ENCODE measurements at places on chromosomes 13 and 19.

- no peak for DNase-seq
Measured at GRCh38 chr13:35483761-35484160, 7.3 kb upstream of the MAB21L1 start.

- DNase-seq = no peak
Measured at GRCh38 chr13:37187105-37187504, 81.6 kb upstream of the CSNK1A1L start.

GRCh38 chr19:7927605-7928333 is 1.8 kb upstream of the CTXN1 start:
- DNase-seq = no peak

GRCh38 chr13:76289558-76289957 is 596.6 kb downstream of the KCTD12 start:
- DNase-seq = peak; percentile 49

GRCh38 chr19:42412661-42413076 is 14.5 kb downstream of the LIPE start:
- no peak for DNase-seq

DNA sequence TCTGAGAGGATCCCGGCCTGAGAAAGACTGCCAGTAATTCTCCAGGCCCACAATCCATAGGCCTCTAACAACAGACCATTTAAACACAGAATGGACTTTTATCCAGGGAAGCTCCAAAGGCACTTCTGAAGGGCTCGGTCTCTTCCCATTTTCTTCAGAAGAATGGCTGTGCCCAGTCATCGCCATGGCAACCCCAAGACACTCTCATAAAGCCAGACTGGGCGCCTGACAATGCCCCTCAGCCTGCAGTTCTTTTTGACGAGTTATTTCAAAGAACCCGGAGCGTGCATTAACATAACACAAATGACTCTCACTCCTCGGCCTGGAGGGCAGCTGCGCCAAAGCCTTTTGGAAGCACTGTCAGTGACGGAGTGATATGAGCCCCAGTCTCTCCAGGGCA is 61.0 kb downstream of the RASA3 start:
- DNase-seq = peak; percentile 32

GRCh38 chr19:6958791-6959190 is 62.4 kb downstream of the MBD3L2B start:
- DNase-seq = no peak

GRCh38 chr19:21621671-21622070 is 116.3 kb downstream of the ZNF429 start:
- no peak for DNase-seq

- DNase-seq = peak; percentile 78
Measured at GRCh38 chr13:39144941-39145533, 106.8 kb downstream of the NHLRC3 start.

DNA sequence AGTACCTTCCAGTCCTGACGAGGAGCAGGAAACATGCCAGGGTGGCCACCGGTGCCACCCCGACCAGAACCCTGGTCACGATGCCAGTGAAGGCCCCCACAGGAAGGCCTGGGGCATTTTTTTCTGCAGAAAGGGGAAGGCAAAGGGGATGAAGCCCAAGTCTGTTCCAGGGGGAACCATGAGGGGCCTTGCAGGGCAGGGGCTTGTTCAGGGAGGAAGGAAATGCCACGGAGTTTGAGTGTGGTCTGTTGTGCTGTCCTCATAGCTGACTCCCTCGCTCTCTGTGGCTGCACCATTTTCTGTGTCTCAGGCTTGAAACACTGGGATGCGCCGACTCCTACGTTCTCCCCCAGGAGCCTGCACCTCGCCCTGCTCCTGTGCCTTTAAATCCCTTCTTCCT is 27.5 kb upstream of the CEACAM1 start:
- no peak for DNase-seq

DNA sequence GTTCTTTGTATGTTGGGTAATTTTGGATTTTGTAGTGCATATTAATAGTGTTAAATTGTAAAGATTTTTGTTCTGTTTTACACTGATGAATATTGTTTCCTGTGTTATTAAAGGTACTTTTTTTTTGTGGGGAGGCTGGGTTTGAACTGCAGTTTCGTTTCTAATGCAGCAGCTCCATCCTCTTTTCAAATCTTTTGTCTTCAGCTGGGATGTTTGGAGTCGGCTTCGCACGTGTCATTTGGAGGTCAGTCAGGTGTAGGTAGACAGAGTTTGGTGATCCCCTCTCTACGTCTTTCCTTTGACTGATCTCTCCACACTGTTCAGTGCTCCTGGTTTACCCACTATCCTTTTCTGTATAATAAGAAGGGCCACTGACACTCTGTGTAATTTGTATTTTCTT is 30.3 kb downstream of the TDRD3 start:
- no peak for DNase-seq

DNA sequence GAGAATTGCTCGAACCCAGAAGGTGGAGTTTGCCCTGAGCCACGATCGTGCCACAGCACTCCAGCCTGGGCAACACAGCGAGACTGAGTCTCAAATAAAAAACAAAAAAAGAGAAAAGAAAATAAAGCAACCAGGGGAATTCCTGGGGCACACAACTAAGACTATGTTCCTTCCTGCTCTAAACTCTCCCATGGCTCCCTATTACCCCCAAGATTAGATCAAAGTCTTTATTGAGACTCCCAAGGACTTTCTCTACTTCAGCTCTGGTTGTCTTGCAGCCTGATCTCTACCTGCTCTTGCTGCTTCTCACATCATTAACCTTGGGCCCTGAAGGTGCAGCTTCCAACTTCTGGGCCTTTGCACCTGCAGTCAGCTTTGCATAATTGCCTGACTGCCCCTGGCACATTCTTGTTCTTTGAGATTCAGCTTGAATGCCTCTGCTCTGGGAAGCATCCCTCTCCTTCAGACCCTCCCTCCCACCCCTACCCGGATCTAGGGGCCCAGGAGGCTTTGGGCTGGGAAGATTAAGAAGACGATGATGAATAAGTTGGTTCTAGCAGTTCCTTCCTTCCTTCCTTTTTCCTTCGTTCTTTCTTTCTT is 16.8 kb upstream of the CERS4 start:
- no peak for DNase-seq

- DNase-seq = no peak
Measured at GRCh38 chr19:20669263-20669662, 7.9 kb upstream of the ZNF626 start.

Measured in fibroblast of lung (primary cell).